Naive thymus-derived CD8-positive, alpha-beta T cell (primary cell): ENCODE measurements at places on chromosomes 5 and 9.

- DNase-seq = no peak
Observed at GRCh38 chr9:69918322-69918721, 97.7 kb downstream of the CFAP95 start.

DNA sequence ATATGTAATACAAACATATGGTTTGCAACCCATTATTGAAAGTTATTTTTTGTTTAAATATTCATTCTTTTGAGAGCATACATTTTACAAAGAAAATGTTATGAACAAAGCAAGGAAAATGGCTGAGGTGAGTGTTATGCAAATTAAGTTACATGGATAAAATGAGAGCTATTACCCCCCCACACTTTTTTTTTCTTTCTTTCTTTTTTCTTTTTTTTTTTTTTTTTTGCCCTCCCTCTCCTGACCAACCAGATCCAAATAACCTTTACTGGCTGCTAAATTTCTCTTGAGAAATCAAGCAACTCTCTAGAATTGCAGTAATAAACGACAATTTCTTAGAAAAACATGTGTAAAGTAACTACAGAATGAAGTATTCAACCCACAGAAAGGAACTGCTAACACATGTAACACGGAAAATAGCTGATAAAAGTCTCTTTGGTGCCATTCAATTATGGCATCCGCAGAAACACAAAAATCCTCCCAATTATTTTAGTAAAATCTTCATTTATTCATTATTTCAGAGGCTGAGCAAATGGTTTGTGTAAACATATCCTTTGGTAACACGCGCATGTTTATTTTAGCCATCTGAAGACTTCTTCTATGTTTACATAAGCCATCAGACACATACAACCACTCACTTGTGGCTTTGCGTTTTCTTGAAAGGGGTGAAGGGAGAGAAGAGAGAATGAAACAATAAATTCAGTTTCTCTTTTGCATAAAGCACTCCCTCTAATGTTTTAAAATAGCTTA, 216.1 kb downstream of the NFIB start:
- DNase-seq = no peak

GRCh38 chr9:89929673-89930480, 325.1 kb downstream of the GADD45G start:
- no peak for DNase-seq

DNA sequence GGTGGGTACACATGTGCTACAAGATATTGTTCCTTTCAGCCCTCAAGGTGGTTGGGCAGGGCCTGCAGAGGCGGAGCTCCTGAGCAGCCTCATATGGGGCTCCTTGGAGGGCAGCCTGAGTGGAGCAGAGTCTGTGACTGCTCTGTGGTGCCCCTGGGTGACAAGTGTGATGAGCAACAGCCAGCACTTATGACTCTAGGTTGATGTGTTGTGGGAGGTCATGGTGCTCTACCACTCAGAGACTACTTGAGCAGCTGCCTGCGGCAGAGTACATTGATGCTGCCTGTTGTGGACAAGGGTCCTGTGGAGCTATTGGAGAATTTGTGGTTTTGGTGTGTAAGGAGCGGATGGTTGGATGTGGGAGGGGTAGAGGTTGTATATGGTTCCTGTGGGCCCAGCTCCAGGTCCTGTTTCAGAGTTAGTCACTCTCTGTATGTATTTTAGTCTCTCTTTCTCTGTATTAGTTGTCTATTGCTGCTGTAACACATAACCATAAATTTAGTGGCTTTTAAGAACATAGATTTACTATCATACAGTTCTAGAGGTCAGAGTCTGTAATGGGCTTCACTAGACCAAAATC, 141.3 kb downstream of the SREK1 start:
- no peak for DNase-seq

DNA sequence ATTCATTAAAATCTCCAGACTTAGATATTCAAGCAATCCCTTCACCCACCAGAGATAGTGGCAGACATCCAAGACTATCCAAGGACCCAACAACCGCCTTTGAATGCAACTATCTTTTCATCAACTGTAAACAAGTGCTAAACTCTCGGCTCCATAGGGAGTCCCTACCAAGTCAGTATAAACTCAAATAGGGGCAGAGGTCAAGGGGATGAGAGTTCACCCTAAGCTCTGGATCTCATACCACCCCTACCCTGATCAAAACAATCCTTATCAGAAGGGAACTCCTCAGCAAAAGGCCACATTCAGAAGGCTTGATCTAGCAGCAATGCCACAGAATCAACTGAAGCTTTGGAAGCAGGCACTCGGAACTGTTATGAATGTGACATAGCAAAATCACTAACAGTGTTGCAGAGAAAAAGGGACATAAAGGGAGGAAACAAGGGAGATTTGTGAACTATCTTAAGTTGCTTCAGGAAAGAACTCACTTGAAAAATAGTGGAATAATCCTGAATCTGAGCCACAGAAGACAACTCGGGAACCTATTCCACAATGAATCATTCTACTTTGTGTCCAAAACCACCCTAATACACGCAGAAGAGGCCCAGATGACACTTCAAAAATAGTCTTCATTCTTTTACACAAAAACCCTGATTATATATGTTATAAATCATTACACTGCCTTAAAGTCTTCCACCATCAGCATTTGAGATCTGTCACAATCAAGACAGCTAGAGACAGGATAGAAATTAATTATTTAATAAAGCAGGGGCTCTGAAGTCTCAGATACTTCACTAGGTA, 49.8 kb downstream of the NR6A1 start:
- DNase-seq = no peak

- no peak for DNase-seq
Observed at GRCh38 chr5:27472871-27473270, 434.5 kb upstream of the CDH9 start.

- DNase-seq = no peak
Observed at GRCh38 chr5:154459015-154459414, 13.2 kb downstream of the SAP30L start.
